ENCODE measurements at places on chromosomes 1 and 21. TPM values are rescaled to one million over a fixed set of nuclear protein-coding genes. Genes with fewer than 3 reads are reported as not detected.
A peak's percentile ranks its signal among the peaks of the same experiment; 100 is the strongest.

ENAH gene
- total RNA-seq = not detected

- DNase-seq = no peak
- no peak overlapping the region for H3K4me3 ChIP-seq
- no peak overlapping the region for H3K27ac ChIP-seq
- no peaks in the 10 kb centered on the region for H3K27me3 ChIP-seq
Observed at GRCh38 chr1:115012006-115012405, 17.6 kb upstream of the TSHB start.

- peak within 1 kb of the TSS; percentile 11 for H3K4me3 ChIP-seq
- H3K27me3 ChIP-seq = peaks cover 57% of the 10 kb centered on the region
- no peak for DNase-seq
- no peaks in the 10 kb centered on the region for H3K36me3 ChIP-seq
Observed at GRCh38 chr1:239386453-239387303, at the start of gene CHRM3. TSS of gene CHRM3 (plus strand) at chr1:239386568. CDS start at chr1:239907452, 520,884 bp downstream.

DNA sequence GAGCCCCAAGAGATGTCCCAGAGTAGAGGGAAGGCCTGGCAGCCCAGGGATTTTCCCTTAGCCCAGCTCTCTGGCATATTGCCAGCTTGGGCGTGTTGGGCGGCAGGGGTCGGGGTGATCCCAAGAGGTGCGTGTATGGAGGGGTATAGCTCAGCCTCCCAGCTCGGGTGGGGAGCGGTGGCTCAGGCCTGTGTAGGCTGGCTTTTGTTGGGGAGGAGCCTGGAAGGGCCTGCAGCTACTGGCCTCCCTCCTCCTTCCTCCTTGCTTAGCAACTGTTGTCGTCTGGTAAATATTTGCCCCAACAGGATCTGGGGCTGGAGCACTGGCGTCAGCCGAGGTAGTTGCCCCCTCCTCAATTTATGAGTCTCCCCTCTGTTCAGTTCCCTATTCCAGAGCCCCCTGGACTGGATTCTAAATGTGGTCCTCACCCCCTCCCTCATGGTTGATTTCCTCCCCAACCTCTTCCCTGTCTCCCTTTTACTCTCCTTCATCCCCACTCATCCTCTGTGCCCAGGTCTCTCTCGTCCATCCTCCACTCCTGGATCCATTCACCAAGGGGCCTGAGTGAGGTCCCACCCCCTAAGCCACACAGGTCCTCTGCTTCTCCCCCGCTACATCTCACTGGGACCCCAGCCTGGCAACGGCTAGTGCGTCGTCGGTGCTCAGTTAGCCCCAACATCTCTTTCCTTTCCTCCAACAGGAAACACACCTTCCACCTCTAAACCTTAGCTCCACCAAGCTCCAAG is 10.3 kb upstream of the LMNA start:
- H3K27me3 ChIP-seq = no peaks in the 10 kb centered on the region
- H3K27ac ChIP-seq = peak overlapping the region; percentile 29
- peaks cover 51% of the 10 kb centered on the region for H3K4me1 ChIP-seq
- H3K36me3 ChIP-seq = no peaks in the 10 kb centered on the region

SDF4 gene
- 66.3 TPM for total RNA-seq

GRCh38 chr21:34877485-34878128 is 171.5 kb downstream of the RUNX1 start:
- H3K27ac ChIP-seq = no peak overlapping the region
- DNase-seq = no peak

DNA sequence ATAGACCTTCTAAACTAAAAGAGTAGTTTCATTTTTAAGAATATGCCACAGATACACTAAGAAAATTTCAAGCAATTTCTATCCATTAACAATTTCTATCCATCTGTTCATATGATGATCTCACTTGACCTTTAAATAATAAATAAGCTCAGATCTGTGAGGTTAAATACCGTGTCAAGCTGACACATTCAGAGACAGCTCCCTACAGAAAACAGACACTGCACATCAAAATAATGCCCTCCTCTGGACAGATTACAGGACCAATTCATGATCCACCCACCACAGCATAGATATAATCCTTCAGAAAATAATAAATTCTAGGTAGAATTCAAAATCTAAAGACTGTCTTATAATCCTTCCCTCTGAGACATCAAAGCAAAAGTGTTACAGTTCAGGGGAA is 49.4 kb upstream of the SEC16B start:
- no peaks in the 10 kb centered on the region for H3K4me1 ChIP-seq
- no peak overlapping the region for H3K27ac ChIP-seq
- H3K36me3 ChIP-seq = no peaks in the 10 kb centered on the region
- no peak overlapping the region for H3K4me3 ChIP-seq

DNA sequence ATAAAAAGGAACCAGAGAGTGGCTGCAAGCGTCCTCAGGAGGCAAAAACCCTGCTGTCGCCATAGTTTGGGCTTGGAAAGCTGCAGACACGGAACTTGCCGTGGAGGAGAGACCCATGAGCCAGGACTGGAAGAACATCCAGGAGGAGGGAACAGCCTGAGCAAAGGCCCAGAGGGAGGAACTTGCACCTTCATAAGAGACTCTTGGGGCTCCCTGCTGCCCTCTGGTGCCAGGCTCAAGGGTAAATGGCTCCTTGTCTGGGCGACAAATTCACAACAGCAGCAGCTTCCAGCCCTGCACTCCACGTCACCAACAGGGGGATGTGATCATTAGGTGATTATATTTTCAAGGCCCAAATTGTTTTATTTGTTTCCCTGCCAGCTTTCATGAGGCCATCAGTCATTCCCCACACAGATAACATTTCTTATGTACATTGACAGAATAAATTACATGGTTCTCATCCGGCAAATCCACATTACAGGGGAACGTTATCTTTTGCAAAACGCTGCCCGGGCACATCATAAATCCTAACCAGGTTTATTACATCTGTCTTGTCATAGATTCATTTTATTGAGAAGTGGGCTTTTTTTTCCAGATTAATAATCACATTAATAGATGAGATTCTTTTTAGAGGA is 143.0 kb upstream of the GRIK3 start:
- H3K4me3 ChIP-seq = no peak overlapping the region
- peaks cover 12% of the 10 kb centered on the region for H3K27me3 ChIP-seq
- H3K4me1 ChIP-seq = no peaks in the 10 kb centered on the region

DNA sequence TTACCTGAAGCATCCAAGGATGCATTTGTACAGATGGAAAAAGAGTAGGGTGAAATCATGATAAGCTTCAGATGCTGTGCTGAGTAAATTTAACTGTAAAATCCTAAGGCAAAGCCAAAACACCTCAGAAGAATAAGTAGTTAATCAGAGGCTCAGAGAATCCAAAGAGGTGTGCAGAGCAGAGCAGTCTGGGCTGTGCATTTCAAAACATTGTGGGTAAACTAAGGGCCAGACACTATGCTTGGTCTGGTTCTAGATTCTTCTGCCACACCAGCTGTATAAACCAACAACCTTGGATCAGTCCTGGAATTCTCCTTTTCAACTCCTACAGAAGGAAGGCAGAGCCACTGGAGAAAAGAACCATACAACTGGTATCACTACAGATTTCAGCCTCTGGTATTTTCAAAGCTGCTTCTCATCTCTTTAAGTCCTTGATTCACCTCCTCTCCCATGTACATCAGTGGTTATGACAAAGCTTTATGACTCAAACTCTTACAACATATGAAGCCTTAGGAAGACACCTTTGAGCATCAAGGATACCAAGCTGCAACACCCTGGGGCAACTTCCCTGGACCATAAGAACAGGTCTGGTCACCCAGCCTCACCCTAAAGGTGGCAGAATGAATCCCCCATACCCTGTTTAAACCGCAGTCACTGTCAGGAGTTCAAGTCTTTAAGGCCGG is 11.6 kb upstream of the HIPK1 start:
- no peaks in the 10 kb centered on the region for H3K4me1 ChIP-seq
- H3K27me3 ChIP-seq = peaks cover 2% of the 10 kb centered on the region
- DNase-seq = no peak
- H3K4me3 ChIP-seq = no peak overlapping the region

MROH7 gene
- total RNA-seq = 0.19 TPM

- no peak for DNase-seq
- no peak overlapping the region for H3K27ac ChIP-seq
- H3K4me1 ChIP-seq = peaks cover 31% of the 10 kb centered on the region
- H3K4me3 ChIP-seq = no peak overlapping the region
Observed at GRCh38 chr1:169042377-169042776, 64.1 kb upstream of the ATP1B1 start.

DNA sequence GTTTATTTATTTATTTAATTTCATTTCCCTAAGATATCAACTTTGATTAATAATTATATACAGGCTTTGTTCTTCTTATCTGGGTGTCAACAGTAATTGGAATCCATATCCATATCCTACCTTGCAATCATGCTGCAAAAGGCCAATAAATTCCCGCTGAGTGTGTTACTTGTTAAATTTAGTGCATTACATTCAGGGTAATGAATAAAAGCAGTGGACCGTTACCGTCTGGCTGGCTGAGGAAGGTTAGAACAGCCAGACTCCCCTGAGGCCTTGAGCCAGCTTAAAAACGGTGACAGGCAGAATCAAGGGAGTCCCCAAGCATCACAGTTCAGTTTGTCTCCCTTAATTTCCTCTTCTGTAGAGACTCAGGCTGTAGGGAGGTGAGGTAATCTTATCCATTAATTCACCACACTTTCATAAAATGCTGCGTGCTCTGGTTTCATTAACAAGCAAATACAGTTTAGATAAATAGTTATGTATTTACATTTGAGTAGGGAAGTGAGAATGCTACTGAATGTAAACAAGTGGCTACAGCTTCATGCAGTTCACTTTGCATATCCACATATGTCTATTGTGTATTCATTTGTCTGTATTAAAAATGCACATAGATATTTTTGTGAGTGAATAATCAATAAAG is 888.2 kb upstream of the CXADR start:
- no peaks in the 10 kb centered on the region for H3K36me3 ChIP-seq
- no peak overlapping the region for H3K27ac ChIP-seq
- no peak overlapping the region for H3K4me3 ChIP-seq
- no peaks in the 10 kb centered on the region for H3K27me3 ChIP-seq
- no peak for DNase-seq

DNA sequence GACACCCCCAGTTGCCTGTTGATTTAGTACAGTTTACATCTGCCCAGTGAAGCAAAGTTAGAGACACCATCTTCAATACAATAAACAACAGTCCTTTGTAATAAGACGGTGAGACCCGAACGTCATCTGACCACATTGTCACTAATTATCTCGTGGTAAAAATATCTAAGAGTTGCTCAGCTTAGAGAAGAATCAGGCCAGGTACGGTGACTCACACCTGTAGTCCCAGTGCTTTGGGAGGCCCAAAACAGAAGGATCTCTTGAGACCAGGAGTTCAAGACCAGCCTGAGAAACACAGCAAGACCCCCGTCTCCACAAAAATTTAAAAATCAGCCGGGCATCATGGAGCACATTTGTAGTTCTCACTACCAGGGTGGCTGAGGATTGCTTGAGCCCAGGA is 53.5 kb downstream of the CD34 start:
- no peak for DNase-seq
- H3K27ac ChIP-seq = no peak overlapping the region

- no peak overlapping the region for H3K4me3 ChIP-seq
- H3K27me3 ChIP-seq = no peaks in the 10 kb centered on the region
- DNase-seq = no peak
- peaks cover 7% of the 10 kb centered on the region for H3K4me1 ChIP-seq
Observed at GRCh38 chr21:36858320-36858957, 108.0 kb downstream of the HLCS start.

GRCh38 chr1:62601457-62601856 is 4.1 kb downstream of the ANGPTL3 start:
- H3K27ac ChIP-seq = no peak overlapping the region
- no peak for DNase-seq
- H3K4me1 ChIP-seq = no peaks in the 10 kb centered on the region
- H3K4me3 ChIP-seq = no peak overlapping the region
- no peaks in the 10 kb centered on the region for H3K36me3 ChIP-seq
- H3K27me3 ChIP-seq = no peaks in the 10 kb centered on the region

- no peaks in the 10 kb centered on the region for H3K36me3 ChIP-seq
- H3K4me1 ChIP-seq = peaks cover 12% of the 10 kb centered on the region
- H3K4me3 ChIP-seq = no peak overlapping the region
- no peak for DNase-seq
Observed at GRCh38 chr1:160374306-160375110, 7.6 kb downstream of the NHLH1 start.

DNA sequence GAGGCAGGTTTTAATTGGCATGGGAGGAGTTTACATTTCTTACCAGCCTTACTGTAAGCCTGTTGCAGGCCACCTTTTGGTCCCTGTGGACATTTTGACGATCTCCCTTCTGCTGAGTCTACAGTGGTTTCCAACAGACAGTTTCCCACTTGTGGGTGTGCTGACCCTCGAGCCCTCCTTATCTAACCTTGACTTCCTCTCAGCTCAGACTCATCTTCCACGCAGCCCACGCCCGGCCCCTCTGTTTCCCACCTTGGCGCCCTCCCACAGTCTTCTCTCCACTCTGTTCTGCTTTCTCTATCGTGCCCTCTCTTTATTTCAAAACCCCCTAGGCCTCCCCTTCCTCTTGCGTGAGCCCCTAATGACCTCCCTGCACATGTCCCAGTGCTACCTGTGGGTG is 6.1 kb upstream of the ARL8A start:
- H3K27ac ChIP-seq = no peak overlapping the region
- H3K4me1 ChIP-seq = peaks cover 27% of the 10 kb centered on the region
- DNase-seq = no peak
- H3K36me3 ChIP-seq = peaks cover 88% of the 10 kb centered on the region
- no peaks in the 10 kb centered on the region for H3K27me3 ChIP-seq
- H3K4me3 ChIP-seq = no peak overlapping the region

DNA sequence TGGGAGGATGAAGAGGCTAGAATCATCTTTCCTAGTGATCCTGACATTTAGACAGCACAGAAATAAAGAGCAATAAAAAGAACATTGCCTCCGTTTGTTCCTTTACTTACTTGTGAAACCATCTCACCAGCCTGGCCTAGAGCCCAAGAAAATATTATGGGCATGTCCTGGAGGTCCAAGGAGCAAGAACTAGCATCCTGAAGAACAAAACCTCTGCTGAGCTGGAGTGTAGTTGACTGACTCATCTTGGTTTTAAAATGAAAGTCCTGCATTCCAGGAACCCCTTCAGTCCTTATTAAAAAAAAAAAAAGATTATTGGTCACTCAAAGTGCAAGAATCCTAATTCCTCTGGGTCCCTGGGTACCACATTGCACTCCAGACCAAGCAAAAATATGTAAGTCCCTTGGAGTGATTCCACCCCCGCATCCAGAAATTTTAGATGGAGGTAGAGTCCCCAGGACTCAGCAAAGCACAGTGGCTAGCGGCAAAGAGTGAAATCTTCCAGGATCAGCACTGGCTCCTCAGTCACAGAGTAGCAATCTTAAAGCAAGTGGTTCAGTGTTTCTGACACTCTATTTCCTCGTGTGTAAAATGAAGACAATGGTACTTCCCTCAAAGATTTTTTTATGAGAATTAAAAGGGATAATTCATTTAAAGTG is 7.0 kb downstream of the SMCP start:
- no peak overlapping the region for H3K4me3 ChIP-seq
- DNase-seq = no peak
- H3K27me3 ChIP-seq = no peaks in the 10 kb centered on the region
- H3K4me1 ChIP-seq = no peaks in the 10 kb centered on the region

GRCh38 chr1:153977250-153978240 is at the start of gene JTB:
TSS of gene JTB (minus strand) at chr1:153977674. CDS start at chr1:153977252, 422 bp downstream.
- H3K27ac ChIP-seq = peak within 1 kb of the TSS; percentile 83
- H3K27me3 ChIP-seq = no peaks in the 10 kb centered on the region
- peak; percentile 68 for DNase-seq
